ENCODE measurements at places on chromosomes 5 and 9.

DNA sequence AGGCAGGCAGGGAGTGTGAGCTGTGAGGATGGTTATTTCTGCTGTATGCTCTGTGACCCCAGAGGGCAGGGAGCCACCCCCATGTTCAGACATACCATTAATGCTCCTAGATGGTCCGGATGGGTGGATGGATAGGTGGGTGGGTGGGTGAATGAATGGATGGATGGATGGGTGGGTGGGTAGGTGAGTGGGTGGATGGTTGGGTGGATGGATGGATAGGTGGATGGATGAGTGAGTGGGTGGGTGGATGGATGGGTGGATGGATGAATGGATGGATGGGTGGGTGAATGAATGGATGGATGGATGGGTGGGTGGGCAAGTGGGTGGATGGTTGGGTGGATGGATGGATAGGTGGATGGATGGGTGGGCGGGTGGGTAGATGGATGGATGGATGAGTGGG lies 63.4 kb upstream of the BARHL1 start:
- DNase-seq: no peak

DNA sequence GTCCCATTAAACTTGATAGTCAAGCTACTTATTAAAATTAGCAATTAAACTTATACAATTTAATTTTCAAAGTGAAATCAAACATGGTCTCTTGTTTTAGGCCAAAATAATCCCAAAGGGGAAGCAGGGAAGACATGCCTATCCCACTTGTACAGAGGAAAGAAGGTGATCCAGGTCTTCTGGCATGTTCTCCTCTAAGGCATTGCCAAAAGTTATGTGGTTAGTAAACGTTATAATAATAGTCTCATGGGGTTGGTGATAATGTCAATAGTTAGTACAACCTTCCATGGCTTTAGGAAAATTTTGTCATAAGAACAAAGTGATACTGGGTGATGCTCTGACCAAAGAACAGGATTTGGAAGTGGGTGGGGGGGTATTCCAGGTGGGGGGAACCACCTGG lies 52.8 kb downstream of the ROR2 start:
- no peak for DNase-seq

GRCh38 chr9:114080195-114080772 lies 2.2 kb upstream of the AMBP start:
- no peak for DNase-seq

- no peak for DNase-seq
These were observed 185.6 kb downstream of the EFNA5 start for GRCh38 chr5:107485184-107485583.

GRCh38 chr5:135999406-136000139 lies 29.2 kb upstream of the TGFBI start:
- no peak for DNase-seq

GRCh38 chr5:152218694-152219093 lies 186.4 kb downstream of the NMUR2 start:
- DNase-seq: no peak

- DNase-seq: no peak
These were observed 17.0 kb downstream of the ZBTB34 start for GRCh38 chr9:126877418-126877817.

DNA sequence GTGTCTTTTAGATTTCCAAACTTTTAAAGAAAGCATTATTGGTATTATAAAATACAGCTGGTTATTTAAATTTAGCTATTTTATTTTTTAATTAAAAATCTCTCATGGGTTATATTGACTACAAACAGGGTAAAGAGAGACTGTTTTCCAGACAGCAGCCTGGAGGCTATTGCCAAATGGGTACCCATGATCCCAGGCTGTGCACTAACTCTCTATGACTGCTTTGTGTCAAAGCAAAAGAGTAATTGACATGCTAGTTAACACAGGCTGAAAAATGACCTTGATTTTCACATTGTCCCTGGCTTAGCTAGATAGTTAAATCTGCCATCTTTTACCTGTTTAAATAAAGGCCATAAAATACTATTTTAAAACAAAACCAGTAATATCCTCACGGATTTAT lies 589.7 kb downstream of the ANXA1 start:
- DNase-seq: no peak

DNA sequence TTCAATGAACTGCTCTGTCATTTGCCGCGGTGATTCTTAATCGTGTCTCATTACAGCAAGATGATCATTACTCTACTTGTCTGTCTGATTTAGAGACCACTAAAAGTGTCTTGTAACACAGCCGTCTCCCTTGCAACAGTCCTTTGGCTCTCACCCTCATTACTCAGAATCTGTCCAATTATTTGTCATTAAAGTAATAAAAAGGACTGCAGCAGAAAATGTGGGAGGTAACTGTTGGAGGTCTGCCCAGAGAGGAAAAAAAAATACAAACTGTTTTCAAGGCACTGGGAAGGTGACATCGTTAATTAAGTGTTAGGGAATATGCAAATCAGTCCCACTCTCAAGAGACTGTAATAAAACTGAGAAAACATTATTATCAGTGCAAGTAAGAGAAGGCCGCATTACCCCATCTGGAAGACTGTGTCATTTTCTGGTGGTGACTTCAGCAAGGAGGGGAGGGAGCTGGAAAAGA lies 281.0 kb downstream of the RASEF start:
- DNase-seq: no peak

- no peak for DNase-seq
These were observed 10.4 kb upstream of the CRB2 start for GRCh38 chr9:123345567-123345955.

- DNase-seq: no peak
These were observed 131.8 kb downstream of the ADAMTSL1 start for GRCh38 chr9:18605766-18606180.

GRCh38 chr5:136066661-136067271 lies 38.0 kb downstream of the TGFBI start:
- no peak for DNase-seq

- DNase-seq: no peak
These were observed 813 bp upstream of the AGTPBP1 start for GRCh38 chr9:85742597-85742936.

DNA sequence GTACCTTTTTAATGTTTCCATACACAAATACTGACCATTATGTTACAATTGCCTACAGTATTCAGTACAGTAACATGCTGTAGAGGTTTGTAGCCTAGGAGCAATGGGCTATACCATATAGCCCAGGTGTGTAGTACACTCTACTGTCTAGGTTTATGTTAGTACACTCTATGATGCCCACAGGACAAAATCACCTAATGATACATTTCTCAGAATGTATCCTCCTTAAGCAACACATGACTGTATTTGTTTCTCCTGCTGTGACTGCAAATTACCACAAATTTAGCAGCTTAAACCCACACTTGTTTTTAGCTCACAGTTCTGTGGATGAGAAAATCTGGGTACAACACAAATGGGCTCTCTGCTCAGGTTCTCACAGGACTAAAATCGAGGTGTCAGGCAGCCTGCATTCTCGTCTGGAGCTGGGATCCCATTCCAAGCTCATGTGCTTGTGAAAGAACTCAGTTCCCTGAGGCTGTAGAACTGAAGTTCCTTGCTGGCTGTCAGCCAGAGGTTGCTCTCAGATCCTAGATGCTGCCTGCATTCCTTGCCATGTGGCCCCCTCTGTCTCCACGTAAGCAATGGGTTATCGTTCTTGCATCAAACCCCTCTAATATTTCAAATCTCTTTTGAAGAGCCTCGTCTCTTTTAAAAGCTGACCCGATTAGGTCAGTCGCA lies 38.6 kb upstream of the PIK3R1 start:
- no peak for DNase-seq

- no peak for DNase-seq
These were observed 121.0 kb downstream of the MEF2C start for GRCh38 chr5:88761939-88762338.

- no peak for DNase-seq
These were observed 60.1 kb downstream of the AMBP start for GRCh38 chr9:114017741-114018715.

DNA sequence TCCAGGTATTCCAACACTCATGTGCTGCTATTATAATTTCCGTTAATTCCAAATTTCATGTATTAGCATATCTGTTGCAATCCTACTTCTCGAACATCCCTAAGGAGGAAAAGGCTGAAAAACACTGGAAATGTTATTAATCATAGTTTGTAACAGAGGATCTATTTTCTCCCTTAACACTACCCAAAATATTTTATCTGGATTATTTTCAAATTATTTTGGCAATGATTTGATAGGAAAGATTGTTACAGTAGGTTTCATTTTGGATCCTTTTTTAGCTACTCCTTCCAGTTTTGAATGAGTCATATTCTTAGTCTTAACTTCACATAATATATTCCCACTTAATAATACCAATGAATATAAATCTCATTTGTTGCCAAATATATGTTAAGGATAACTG lies 13.9 kb upstream of the NAA35 start:
- DNase-seq: no peak

GRCh38 chr5:115214541-115214940 lies 44.8 kb upstream of the TRIM36 start:
- no peak for DNase-seq

DNA sequence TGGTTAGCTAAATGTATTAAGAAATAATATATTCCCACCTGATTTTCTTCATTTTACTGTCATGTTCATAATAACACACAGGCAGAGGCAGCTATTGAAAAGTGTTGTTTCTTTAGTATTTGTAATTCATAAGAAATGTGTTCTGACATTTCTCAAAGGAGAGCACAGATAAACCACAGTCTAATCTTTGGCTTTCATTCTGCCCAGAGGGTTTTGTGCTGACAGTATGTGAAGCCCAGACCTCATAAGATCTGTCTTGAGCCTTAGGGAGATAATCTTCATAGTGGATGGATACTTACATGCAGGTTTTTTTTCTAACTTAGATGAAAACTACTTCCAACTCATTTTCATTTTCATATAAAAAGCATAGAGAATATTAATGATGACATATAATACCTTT lies 206.1 kb downstream of the CHSY3 start:
- DNase-seq: no peak

- no peak for DNase-seq
These were observed 180.5 kb upstream of the RIOK2 start for GRCh38 chr5:97363577-97363976.

DNA sequence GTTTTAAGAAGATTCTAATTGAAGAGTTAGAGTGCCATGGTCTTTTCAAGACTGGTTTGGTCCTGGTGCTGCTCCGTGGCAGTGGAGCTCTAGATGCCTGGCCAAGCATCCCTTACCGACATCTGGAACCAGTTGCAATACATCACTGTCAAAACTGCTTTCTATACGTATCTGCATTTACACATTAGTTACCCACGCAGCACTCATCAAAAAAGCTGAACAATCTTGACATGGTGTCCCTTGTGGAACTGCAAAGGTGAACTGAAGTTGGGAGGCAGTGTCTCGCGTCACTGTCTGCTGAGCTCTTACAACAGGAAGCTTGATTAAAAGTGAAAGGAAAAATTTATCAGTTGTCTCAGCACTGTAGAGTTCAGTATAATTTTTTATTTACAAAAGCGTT lies 82.6 kb downstream of the PBX3 start:
- DNase-seq: peak; percentile 10

GRCh38 chr9:110748251-110748893 lies 79.8 kb downstream of the MUSK start:
- DNase-seq: no peak

DNA sequence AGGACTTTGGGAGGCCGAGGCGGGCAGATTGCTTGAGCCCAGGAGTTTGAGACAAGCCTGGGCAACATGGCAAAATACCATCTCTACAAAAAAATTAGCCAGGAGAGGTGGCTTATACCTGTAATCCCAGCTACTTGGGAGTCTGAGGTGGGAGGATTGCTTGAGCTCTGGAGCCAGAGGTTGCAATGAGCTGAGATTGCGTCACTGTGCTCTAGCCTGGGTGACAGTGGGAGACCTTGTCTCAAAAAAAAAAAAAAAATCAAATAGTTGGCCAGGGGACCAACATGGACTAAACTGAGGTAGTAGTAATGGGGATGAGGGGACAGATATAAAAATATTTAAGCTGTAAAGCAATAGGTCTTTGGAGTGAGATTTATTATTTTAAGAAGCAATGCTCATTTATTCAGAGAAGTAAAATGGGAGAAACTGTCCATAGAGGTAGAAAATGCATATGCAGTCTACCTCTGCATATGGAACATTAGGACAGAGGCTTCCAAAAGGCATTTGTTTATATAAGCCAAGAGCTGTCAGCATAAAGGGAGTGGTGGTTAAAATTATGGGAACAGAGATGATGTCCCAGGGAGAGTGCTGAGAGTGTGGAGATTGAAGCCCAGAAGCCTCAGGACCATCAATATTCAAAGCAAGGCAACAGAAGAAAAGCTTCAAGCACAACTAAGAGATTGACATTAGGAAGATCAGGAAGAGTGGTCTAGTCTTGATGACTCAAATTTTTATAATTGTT lies 98.1 kb downstream of the UBE2R2 start:
- DNase-seq: no peak

- no peak for DNase-seq
These were observed 184.1 kb downstream of the DIRAS2 start for GRCh38 chr9:90458485-90458884.

All from stimulated activated CD4-positive, alpha-beta T cell treated with anti-CD3 and anti-CD28 coated beads, Interleukin-4, amount 100 ng/mL, for 48 hours (primary cell).